ENCODE measurements at places on chromosomes 2 and 18.

GRCh38 chr2:171334171-171334570 lies 99.6 kb downstream of the METTL8 start:
- DNase-seq, result no peak

DNA sequence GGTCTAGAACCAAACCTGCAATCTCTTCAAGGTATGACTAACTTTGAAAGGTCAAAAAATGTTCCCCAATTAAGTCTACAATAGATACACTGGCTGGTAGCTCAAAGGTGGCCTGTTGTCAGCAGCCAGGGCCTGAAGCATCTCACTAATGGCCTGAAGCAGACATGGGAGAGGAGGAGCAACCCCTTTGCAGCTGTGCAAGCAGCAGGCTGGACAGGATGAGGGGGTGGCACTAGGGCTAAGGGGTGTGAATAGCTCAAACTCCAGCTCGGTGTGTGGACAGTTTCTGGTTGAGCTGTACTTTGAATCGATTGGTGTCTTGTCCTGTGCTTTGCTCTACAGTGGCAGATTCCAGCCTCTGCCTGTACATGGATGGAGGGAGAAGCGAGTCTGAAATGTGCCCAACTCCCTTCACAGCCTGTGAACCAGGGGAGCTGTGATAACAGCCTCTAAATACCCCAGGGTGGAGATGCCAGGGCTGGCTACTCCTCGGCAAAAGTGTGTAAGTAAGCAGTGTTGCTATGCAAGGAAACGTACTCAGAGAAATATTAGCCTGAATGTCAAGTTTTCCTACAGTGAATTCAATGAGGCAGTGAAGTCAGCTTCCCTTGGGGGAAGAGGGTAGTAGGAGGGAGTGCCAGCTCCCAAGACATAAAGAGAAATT lies 34.7 kb upstream of the DTNB start:
- DNase-seq, result no peak

DNA sequence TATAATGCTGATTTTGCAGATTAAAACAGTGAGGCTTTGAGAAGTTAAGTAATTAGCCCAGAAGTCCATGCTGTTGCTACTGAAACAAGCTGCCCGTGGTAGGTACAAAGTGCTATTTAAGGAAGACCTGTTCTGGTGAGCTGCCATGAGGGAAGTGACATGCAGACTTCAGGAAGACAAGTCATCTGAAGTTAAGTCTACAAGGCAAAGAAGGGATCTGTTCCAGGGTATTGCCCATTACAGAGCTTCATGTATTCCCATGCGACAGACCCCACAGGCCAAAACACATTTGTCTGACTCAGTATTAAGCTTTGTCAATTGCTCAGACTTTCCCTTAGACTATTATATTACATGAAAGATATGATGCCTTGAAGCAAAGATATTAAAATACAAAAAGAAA lies 520.8 kb downstream of the FBXO15 start:
- no peak for DNase-seq

DNA sequence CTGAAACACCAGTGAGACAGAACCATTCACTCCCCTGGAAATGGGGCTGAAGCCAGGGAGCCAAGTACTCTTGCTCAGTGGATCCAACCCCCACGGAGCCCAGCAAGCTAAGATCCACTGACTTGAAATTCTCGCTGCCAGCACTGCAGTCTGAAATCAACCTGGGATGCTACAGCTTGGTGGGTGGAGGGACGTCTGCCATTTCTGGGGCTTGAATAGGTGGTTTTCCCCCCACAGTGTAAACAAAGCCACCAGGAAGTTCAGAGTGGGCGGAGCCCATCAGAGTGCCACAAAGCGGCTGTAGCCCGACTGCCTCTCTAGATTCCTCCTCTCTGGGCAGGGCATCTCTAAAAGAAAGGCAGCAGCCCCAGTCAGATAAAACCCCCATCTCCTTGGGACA lies 292.8 kb downstream of the LNPK start:
- DNase-seq, result no peak

GRCh38 chr2:641872-642815 lies 35.1 kb downstream of the TMEM18 start:
- no peak for DNase-seq

DNA sequence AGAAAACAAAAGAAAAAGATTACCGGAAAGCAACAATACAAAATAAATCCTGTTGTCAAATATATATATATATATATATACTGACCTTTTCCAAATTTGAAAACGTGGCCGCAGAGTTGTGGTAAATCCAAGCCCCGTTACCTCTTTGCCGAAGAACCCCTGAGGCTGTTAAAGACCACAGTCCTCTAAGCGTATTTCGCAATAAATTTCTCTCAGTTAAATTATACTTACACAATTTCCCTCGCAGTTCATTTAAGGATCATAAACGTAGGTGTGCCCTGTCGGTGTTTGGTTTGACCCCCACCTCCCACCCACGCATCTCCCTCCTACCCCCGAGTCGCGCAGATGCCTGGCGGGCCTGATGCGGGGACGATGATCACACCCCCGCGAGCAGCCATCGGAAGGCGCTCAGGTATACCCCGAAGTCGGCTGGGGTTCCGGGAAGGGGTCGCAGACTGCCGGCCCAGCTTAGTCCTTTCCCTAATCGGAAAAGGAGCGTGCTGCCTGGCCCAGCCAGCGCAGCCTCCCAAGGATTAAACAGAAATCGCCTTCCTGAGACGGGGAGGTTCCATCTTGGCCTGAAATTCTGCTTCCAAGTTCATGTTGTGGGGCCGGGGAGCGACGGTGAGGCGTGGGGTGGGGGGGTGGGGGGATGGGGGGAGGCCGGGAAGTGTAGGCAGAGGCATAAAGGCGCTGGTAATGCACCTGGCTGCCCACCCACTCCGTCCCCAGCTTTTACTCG lies 2.9 kb upstream of the MEIS1 start:
- no peak for DNase-seq
